Activated CD4-positive, alpha-beta T cell treated with anti-CD3 and anti-CD28 coated beads for 36 hours (primary cell): ENCODE measurements at places on chromosomes 4 and X. TPM values are rescaled to one million over a fixed set of nuclear protein-coding genes. Genes with fewer than 3 reads are reported as not detected.

The LPAR4 gene
- not detected for total RNA-seq

The TMEM31 gene
- total RNA-seq, result 0.25 TPM

The PCYT1B gene
- total RNA-seq, result 0.43 TPM

The EMCN gene
- not detected for total RNA-seq

The SHOX gene
- not detected for total RNA-seq

The CENPC gene
- total RNA-seq, result 30.3 TPM

DNA sequence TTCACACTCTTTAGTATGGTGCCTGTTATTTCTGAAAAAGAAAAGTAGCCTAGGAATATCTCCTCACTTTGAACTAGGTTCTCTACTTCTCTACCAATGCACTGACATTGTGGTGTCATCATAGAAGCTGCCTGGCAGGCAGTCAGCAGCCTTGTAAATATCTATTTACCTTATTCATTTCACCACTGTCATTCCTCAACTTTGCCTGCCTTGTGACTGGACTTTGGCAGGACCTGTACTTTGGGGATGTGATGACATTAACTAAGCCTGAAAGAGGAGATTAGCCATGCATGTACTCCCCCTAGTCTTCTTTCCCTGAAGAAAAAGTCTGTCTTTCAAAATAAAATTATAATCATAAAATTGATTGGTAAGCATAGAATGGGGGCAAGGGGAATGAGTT is 207.2 kb downstream of the ARAP2 start:
- H3K27ac ChIP-seq, result no peak overlapping the region
- peaks cover 2% of the 10 kb centered on the region for H3K4me1 ChIP-seq
- H3K4me3 ChIP-seq, result no peak overlapping the region
- peaks cover 2% of the 10 kb centered on the region for H3K36me3 ChIP-seq
- H3K27me3 ChIP-seq, result no peaks in the 10 kb centered on the region
- no peak for DNase-seq

GRCh38 chrX:130108647-130109428 is 1.5 kb downstream of the ELF4 start:
- peaks cover 42% of the 10 kb centered on the region for H3K4me1 ChIP-seq
- peak overlapping the region; percentile 92 for H3K4me3 ChIP-seq
- no peaks in the 10 kb centered on the region for H3K27me3 ChIP-seq
- peaks cover 5% of the 10 kb centered on the region for H3K36me3 ChIP-seq

- DNase-seq, result no peak
- H3K27me3 ChIP-seq, result peaks cover 3% of the 10 kb centered on the region
- H3K27ac ChIP-seq, result no peak overlapping the region
- H3K4me1 ChIP-seq, result peaks cover 11% of the 10 kb centered on the region
- H3K4me3 ChIP-seq, result no peak overlapping the region
Observed at GRCh38 chr4:100014616-100015015, 64.5 kb upstream of the H2AZ1 start.

DNA sequence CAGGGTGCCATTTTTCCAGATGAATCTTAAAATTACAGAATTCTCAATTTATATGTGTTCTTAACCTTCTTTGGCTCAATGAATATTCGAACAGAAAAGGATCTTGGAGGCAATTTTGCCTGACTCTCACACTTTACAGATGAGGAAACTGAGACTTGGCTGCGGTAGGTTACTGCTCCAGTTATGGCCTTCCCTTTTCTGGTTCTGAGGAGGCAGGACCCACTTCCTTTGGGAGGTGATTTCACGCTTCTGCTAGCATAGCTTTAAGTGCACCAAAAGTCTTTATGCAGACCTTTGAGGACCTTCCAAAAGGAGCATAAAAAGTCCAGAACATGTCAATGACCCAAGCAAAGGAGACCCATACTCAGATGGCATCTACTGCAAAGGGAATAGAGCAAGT is 44.7 kb upstream of the KLF3 start:
- no peak overlapping the region for H3K27ac ChIP-seq
- DNase-seq, result no peak
- H3K4me3 ChIP-seq, result no peak overlapping the region
- no peaks in the 10 kb centered on the region for H3K36me3 ChIP-seq

- H3K27me3 ChIP-seq, result peaks cover 12% of the 10 kb centered on the region
- H3K4me1 ChIP-seq, result peaks cover 13% of the 10 kb centered on the region
- H3K36me3 ChIP-seq, result peaks cover 3% of the 10 kb centered on the region
- H3K4me3 ChIP-seq, result no peak overlapping the region
Observed at GRCh38 chr4:14850455-14851097, 151.7 kb upstream of the CPEB2 start.

DNA sequence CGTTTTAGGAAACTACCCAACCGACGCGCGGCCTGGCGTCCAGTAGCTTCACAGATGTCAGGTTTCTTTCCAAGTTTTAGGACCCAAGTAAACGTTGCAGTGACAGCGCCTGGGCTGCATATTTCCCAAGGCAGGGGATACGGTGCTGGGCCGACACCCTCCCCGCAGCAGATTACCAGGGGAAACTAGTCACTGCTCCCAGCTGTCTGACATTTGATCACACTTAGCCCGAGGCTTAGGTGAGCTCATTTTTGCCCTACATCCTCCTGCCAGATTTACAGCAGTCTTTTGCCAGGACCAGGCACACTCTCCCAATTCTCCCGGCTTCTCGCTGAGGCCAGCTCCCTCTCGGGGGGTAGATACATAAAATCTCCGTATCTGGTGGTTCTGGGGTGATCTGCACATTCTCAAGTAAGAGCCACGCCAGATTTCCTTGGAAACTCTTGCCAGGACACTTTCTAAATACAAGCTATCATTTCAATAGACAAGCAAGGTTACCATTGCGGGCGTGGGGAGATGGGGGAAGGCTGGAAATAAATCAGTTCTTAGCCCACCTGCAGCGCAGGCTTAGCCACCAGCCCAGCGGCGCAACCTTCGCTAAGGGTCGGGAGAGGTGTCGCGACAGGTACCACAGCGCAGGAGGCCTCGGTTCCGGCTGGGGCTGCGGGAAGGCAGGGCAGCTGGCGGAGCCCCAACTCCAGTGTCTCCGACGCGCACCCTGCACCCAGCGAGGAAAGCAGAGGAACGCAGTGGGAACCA is 2.5 kb upstream of the SOX3 start:
- no peak for DNase-seq
- peaks cover 43% of the 10 kb centered on the region for H3K27me3 ChIP-seq
- no peaks in the 10 kb centered on the region for H3K36me3 ChIP-seq
- H3K4me3 ChIP-seq, result no peak overlapping the region

GRCh38 chr4:183165376-183165775 is 66.3 kb downstream of the WWC2 start:
- peaks cover 2% of the 10 kb centered on the region for H3K36me3 ChIP-seq
- peaks cover 4% of the 10 kb centered on the region for H3K27me3 ChIP-seq
- no peak for DNase-seq
- peaks cover 2% of the 10 kb centered on the region for H3K4me1 ChIP-seq

DNA sequence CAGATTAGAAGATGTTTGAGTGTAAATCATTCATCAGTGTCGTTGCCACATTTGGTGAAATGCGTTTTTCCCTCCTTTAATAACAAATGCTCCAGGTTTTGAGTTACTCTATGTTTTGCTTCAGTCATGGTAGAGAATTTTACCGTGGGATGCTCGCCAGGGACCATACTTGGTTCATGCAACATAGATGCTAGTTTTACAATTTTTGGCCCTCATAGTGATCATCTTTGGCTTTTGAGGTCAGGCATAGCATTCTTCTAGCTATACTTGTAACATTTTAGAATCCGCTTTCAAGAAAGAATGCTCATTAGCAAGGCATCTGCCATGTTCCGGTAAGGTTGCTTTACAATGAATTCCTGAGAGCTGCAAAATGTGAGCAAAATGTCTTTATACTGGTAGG is 147.2 kb downstream of the SPCS3 start:
- H3K4me3 ChIP-seq, result no peak overlapping the region
- no peaks in the 10 kb centered on the region for H3K36me3 ChIP-seq
- H3K27me3 ChIP-seq, result no peaks in the 10 kb centered on the region
- H3K27ac ChIP-seq, result no peak overlapping the region

- no peak for DNase-seq
- no peak overlapping the region for H3K4me3 ChIP-seq
- H3K36me3 ChIP-seq, result no peaks in the 10 kb centered on the region
- no peaks in the 10 kb centered on the region for H3K4me1 ChIP-seq
- peaks cover 2% of the 10 kb centered on the region for H3K27me3 ChIP-seq
Observed at GRCh38 chrX:80602036-80602860, 182.0 kb downstream of the TENT5D start.

GRCh38 chrX:45518552-45518951 is 317.9 kb upstream of the DIPK2B start:
- no peaks in the 10 kb centered on the region for H3K27me3 ChIP-seq
- no peak overlapping the region for H3K4me3 ChIP-seq
- no peaks in the 10 kb centered on the region for H3K36me3 ChIP-seq
- DNase-seq, result no peak

GRCh38 chrX:11541510-11541909 is 124.2 kb downstream of the ARHGAP6 start:
- peaks cover 2% of the 10 kb centered on the region for H3K27me3 ChIP-seq
- H3K27ac ChIP-seq, result no peak overlapping the region

- H3K4me3 ChIP-seq, result no peak overlapping the region
- H3K36me3 ChIP-seq, result no peaks in the 10 kb centered on the region
Observed at GRCh38 chrX:132948648-132949260, 9.7 kb downstream of the HS6ST2 start.

DNA sequence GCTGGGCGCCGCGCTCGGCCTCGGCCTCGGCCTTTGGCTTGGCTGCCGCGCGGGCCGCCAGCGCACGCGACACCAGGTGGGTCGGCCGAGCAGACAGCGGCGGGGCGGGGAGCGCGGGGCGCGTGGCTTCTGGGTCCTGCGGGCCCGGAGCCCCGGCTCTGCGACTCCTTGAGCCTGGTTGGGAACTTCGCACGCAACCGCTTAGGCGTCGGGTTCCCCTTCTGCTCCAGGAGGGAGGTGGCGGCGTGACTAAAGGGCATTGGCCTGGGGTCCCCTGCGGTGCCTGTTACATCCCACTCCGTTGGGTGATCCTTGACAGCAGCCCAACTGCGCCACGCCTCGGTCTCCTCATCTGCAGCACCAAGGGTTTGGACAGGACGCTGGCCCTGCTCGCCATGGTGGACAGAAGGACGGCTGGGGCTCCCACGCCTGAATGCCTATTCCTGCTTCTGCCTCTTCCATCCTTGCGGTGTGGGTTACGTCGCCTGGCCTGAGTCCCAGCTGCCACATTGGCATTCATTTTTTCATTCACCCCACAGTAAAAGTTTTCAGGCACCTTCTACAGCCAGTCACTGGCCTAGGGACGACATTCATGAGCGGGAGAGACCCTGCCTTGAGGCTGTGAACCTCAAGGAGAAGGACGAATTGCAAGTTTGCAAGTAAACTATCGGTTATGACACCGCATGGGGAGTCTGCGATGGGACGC is 631 bp downstream of the EVC start:
- H3K27me3 ChIP-seq, result peaks cover 44% of the 10 kb centered on the region
- H3K27ac ChIP-seq, result no peak overlapping the region
- H3K4me3 ChIP-seq, result peak overlapping the region; percentile 60
- H3K36me3 ChIP-seq, result peaks cover 1% of the 10 kb centered on the region
- H3K4me1 ChIP-seq, result peaks cover 21% of the 10 kb centered on the region
